ENCODE measurements at places on chromosomes 2 and 18.

DNA sequence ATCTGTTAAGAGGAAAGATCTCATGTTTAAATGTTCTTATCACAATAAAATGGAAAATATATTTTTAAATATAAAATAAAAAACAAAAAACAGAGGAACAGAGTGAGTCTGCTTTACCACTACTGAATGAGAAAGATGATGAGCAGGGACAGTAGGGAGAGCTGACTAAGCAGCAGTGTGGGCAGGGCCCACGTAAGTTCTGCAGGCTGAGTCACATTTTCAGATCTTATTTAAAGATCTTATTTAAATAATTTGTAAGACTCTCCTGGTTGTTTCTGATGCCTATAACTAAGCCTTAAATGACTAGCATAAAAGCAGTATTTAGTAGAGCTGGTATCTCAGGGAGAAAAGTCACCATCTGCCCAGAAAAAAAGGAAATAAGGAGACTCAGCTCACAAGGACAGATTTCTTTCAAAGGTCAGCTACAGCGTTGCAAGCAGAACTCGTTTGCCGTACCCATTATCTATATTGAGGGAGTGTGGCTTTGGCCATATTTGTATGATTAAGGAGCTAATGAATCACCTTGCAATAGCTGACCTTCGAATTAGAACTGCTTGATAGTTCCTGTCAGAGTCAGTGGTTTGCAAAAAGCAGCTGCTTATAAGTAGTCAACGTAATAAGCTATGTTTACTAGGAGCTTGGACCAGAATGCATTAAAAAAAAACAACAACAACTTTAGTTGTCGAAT is 322.1 kb upstream of the CHAC2 start:
- DNase-seq = no peak

DNA sequence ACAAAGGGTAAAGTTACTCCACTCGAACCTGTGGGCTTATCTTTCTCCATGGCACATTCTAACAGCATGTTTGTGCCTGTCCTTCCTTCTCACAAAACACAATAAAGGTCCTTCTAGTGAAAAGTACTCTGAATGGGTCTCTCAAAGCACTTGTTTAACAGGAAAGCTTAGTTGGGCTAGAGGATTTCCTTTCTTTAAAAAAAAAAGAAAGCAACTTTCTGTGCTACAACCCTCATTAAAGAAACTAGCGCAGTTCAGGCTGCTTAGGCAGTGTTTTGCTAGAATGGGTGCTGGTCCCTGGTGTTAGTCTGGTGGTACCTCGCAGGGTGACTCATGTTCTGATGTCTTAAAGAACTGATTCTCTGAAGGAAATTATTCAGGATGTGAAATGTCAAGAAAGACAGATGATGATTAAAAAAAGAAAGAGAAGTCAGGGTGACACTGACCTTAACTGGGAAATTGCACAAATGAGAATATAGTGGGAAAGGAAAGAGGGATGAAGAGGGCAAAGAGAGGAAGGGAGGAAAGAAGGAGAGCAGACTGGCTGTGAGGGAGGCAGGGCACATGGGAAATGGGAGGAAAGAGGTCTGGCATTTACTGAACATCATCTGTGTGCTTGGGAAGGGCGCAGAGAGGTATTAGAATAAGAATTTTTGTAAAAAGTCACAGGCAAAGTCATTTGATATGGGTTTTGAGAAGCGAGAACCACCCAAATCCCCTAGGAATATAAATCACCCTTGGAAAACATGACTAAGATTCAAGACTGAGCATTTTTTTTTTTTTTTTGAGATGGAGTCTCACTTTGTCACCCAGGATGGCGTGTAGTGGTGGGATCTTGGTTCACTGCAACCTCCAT is 74.9 kb downstream of the ATP8B1 start:
- DNase-seq = no peak

- no peak for DNase-seq
Observed at GRCh38 chr18:8162802-8163201, 446.4 kb upstream of the RAB12 start.

DNA sequence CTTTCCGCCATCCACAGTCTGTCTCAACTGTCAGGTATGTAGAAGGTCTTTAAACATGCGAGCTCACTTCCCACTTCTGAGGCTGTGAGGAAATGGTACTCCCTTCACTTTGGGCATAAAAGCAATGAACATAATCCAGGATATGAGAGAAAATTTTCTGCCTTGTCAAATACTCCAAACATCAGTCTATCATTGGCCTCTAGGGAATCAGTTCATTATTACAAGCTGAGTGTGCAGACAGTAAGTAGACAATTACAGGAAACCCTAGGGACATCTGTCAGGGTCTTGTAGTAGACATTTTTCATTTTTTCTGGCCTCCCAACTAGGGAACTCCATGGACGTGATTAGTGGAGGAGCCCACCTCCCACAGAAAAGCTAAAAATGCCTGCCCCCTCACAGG is 13.6 kb upstream of the APCDD1 start:
- DNase-seq = no peak

DNA sequence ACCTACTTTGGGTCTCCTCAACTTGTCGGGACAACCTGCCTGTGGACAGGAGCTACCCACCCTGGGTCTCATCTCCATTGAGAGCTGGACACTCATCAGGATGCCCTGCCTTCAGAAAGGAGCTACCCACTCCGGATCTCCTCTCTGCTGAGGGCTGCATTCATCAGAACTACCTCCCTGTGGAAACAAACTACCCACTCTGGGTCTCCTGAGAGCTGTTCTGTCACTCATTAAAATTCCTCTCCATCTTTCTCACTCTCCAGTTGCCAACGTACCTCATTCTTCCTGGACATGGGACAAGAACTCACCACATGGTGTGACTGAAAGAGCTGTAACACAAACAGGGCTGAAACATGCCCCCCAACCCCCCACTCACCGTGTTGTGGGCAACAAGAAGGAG is 22.5 kb upstream of the UBE2F start:
- DNase-seq = no peak

DNA sequence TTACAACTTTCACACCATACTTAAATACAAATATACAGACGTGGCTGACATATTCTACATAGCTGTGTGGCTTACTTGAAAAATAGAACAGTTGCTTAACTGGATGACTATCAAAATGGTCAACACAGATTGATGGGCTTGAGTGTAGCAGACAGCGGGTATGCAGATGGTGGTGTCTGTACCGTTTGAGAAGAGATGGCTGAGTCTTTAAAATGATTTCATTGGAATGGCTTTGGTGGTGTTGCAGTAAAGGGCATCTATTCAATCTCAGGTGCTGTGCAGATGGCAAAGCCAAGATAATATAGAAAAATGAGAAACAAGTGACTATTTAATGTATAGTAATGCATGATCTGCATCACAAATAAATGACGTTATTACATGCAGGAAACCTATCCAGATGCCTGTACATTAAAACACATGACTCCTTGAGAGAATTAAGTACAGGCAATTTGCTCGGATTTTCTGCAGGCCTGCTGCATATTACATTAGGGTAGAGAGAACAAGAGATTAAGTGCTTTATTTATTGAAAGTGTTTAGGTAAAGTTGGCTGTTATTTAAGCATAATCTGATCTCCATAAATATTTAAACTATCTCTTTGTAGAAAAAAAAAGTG is 68.5 kb downstream of the AGPS start:
- no peak for DNase-seq

DNA sequence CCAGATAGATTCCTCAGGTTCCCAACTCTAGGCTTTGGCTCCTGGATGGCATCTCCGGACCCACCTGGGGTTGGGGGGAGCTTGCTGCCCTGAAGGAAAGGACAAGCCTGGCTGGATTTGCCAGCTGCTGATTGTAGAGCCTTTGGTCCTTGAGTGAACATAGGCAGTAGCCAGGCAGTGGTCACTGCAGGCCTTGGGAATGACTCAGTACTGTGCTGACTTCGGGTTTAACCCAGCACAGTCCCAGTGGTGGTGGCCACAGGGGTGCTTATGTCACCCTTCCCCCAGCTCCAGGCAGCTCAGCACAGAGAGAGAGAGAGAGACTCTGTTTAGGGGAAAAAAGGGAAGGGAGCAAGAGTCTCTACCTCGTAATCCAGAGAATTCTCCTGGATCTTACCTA is 27.7 kb upstream of the ACTR2 start:
- no peak for DNase-seq

DNA sequence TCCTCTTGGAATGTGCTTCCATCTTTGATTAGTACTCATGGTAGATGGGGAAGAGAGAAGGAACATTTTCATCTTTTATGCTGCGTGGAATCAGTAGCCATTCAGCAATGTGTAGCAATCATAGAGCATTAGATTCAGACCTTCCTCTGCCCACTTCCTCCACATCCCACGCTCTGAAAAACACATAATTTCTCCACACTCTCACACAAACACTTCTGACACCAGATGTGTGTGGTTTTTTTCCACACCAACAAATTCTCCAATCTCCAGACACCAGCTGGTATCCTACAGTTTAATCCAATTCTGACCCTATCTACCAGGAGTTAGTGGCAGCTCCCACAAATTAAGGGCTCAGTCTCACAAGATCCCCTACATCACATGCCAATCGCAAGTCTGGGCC is 103.3 kb downstream of the AOX1 start:
- no peak for DNase-seq

DNA sequence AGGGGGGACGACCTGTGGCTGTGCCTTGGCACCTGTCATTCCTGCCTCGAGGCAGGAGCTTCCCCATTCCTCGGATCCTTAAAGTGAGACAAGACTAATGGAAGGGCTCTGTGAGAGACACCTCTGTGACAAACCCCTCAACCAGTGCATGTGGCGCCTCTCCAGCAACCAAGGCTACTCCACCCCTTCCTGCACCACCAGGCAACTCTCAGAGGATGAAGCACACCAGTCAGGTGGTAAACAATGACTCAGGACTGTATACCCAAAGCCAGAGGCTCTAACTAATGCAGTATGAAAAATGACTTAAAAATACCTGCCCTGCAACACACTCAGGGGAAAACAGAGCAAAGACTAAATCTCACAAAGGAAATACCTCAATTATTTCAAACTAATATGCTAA is 136.9 kb downstream of the UXS1 start:
- no peak for DNase-seq

- no peak for DNase-seq
Observed at GRCh38 chr2:234988491-234988890, 36.7 kb downstream of the SH3BP4 start.

GRCh38 chr2:170222298-170222697 is 44.4 kb downstream of the MYO3B start:
- no peak for DNase-seq

- DNase-seq = no peak
Observed at GRCh38 chr2:234138836-234139235, 88.3 kb downstream of the SPP2 start.

- DNase-seq = no peak
Observed at GRCh38 chr18:498931-499775, 1.3 kb downstream of the COLEC12 start.

GRCh38 chr2:237865623-237866041 is 6.2 kb downstream of the RAMP1 start:
- no peak for DNase-seq

DNA sequence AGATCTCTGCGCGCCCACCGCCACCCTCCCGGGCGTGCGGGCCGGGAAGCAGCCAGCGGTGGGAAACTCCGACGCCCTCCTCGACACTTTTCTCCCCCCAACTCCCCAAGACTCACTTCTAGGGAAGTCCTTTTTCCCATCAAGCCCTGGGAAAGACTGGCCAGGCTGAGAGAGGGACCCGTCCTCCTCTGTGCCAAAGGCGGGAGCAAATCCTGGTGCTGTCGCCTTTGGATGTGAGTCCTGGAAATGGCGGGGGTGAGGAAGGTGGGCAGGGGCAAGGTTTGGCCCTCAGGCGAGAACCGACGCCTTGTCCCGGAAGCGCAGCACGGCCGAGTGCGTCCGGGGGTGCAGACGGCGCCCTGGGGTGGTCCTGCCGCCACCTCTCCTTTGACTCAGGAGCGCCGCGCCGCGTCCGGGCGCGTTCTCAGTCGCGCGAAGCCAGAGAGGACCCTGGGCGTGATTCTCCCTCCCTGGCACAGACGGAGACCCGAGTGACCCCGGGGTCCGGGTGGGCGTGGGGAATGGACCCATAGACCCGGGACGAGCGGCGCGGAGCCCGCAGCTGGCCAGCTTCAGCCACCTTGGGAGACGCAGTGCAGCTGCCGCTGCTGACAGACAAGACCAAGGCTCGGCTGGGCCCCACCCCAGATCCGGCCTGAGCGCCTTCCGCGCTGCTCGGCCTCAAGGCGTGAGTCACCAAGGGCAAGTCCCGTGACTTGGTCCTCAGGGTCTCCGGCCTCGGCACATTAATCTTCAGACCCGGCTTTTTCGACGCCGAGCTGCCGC is 3.5 kb upstream of the LBX2 start:
- DNase-seq = no peak

DNA sequence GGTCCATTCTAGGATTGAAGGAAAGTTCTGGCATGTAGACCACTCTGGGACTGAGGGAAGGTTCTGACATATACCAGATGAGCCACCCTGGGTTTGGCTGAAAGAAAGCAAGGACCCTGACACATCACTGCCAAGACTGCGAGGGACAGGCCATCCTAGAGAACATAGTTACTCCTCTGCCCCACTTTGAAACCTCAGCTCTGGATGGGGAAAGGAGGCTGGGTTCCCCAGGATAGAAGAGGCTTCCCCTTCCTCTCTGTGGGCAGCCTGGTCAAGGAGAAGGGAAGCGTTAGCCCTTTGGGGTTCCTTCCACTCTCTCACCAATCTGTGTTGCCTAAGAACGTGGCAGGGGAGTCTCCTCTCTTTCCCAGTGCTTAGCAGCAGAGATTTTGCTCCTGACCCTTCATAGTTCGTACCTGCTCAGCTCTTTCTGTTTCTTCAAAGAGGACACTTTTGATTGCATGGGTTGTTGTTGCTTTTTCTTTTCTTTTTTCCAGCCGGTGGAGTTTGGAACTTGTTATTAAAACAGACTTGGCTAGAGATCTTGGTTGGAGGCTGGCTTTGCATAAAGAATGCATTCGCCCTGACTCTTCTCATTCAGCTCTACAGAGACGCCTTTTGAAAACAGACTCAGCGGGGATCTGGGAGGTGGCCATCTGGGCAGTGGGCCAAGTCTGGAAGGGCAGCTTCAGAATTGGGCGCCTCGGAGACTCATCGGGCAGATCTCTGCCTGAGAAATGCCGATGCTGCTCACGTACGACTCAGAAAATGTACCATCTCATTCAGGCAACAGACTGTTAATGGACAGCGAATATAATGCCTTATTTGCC is 166.1 kb downstream of the CLIP4 start:
- peak; percentile 83 for DNase-seq

- DNase-seq = no peak
Observed at GRCh38 chr2:157786663-157787363, 89.3 kb downstream of the ACVR1 start.

All from hypothalamus (tissue), 51 donors.